ENCODE measurements at places on chromosomes 7 and 10.

GRCh38 chr7:22150221-22150620, 204.5 kb upstream of the CDCA7L start:
- no peak for DNase-seq

- DNase-seq, result no peak
Observed at GRCh38 chr10:65581426-65582026, 1344.3 kb upstream of the LRRTM3 start.

DNA sequence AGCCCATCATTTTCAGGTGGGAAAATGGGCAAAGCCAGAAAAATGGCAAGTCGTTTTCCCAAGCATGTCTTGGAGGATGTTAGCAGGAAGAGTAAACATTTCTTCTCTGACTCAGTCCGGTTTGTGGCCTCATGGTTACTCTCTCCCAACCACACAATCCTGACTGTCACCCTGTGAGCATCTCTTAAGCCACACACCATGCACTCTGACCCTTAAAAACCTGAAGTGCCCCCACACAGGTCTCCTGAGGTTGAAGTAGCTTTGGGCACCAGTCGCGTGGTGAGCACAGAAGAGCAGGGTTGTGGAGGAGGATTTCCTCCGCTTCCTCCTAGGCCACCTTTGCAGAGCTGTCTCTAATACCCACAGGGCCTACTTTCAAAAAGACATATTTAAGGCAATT, 387.3 kb upstream of the NPVF start:
- DNase-seq, result no peak

GRCh38 chr7:3767917-3768777, 467.1 kb downstream of the SDK1 start:
- DNase-seq, result no peak

GRCh38 chr10:12529976-12530375, 180.6 kb downstream of the CAMK1D start:
- no peak for DNase-seq

GRCh38 chr10:21728618-21729017, 194.6 kb downstream of the MLLT10 start:
- DNase-seq, result no peak

DNA sequence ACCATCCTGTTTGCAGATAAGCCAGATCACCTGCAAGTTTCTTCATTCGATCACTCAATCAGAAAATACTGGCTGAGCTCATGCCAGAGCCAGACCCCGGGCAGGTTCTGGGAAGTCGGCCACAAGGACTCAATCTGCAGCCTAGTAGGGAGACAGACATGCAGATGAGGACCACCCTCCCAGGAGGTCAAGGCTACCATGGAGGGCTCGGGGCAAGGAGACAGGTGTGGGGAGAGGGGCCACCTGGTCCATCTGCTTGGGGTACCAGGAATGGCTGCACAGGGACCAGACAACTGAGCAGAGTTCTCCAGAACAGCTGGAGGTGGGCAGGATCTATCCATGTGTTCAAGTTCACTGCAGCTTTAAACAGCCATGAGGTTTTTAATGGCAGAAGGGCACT, 16.8 kb upstream of the CPXM2 start:
- no peak for DNase-seq

GRCh38 chr7:33964417-33965182, 59.3 kb downstream of the BMPER start:
- no peak for DNase-seq

DNA sequence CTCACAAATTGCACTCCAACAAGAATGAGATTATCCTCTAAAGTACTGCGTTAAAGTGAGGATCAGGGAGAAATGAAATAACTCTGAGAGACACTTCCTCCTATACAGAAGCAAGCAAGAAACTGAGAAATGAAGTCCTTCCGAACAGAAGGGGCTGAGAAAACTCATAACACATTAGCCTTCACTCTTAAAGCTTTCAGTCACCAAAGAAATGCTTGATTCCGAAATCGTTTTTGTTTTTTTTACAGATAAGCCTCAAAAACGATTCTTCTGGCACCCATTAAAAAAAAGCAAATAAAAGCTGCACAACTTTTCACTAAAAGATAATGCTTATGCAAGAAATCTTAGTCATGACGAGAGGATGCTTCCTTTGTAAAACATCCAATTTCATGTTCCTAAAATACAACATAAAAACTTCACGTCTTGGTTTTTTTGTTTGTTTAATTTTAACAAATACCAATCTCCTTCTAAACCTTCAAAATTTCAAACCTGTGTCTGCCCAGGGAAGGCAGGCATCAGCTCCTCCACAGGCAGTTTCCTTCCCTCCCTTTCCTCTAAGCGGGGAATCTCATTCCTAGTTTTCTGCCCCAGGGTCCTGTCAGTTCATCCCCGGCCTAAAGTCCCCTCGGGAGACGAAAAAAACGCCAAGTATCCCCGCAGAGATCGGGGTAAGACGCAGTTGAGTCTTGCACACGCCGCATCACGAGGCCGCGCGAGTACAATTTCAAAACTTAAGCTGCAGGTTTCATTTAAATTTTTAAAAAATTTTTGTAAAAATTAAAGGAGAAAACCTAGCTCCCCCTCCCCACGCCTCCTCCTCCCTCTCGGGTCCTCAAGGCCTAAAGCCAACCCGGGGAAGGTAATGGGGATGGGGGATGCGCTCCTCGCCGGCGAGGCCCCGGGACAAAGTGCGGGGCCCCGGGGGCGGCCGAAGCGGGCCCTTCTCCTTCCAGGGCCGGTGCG, 1.1 kb downstream of the BAZ1B start:
- peak; percentile 40 for DNase-seq

GRCh38 chr7:66575398-66575797, 53.3 kb upstream of the KCTD7 start:
- no peak for DNase-seq

DNA sequence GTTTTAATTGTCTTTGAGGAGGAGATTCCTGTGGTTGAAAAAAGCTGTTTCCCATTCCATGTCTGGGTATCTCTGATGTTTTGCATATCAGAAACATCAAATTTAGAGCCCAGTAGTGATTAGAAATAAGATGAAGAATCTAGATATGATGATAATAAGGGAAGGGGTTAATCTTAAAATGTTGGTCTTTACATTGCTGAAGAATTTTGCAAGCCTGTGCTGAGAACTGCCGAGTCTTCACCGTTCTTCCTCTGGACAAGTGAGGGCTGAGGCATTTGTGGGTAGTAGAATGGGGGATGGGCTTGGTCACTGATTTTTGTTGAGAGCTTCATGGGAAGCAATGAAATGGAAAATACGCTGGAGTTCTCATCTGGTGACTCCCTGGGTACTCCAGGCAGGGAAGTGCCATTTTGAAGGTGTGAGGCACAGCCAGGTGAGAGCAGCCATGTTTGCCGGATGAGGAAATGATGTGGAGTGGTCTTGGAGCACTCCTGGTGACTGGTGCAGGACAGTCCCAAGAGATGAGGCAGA, 10.2 kb downstream of the TCF7L2 start:
- DNase-seq, result no peak

- no peak for DNase-seq
Observed at GRCh38 chr7:51035716-51036115, 253.0 kb upstream of the GRB10 start.

DNA sequence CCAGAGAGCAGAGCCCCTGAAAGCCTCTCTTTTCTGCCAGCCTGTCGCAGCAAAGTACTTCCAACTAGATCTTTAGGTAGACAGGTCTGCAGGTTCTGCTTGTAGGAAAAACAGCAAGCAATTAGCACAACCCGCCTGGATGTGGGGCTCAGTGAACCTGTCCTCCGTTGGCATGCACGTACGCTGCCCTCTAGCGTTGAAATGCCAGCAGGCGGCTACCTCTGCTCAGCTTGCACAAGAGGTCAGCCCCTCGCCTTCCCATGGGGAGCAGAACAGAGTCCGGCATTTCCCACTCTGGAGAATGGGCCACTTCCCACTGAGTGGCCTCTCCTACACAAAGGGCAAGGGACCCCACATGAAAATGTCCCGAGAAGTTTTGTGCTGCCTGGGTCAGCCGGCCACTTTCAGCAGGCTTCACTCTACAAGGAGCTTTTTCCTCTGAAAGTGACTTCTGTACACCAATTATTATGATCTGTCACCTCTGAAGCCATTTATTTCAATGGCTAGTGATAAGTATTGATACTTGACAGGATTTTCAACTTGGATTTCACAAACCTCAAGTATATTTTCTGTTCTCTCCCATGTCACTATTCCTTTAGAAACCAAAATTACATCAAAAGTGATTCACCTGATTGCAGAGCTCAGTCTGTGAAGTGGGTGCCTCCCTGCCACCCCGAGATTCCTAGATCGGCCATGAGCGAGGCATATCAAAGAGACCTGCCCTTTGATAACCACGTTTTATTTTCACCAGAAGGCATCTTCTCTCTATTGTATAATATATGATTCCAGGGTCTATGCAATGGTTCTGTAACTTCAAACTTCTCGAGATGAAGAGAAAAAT, 56.7 kb downstream of the JCAD start:
- peak; percentile 72 for DNase-seq

GRCh38 chr7:42167631-42168236, 69.3 kb downstream of the GLI3 start:
- DNase-seq, result no peak

DNA sequence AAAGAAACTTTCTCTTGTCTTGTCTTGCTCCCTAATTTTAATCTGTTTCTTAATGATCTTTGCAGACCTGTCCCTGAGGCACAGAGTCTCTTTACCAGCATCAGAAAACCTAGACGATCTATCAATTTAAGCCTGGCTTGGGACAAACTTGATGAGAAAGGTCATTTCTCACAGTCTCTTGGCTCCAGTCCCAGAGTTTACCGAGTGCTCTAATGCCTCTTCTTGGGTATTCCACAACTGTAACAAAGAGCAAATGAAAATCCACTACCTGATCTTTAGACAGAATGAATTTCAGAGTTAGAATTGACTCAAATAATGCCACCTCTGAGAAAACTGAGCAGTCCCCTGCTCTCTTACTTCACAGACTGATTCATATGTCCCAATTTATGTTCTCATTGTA, 106.4 kb upstream of the DNAJB12 start:
- DNase-seq, result no peak

Measured in stimulated activated naive CD8-positive, alpha-beta T cell treated with anti-CD3 and anti-CD28 coated beads, Interleukin-15, Interleukin-2, amounts not matched to agents 100 U/mL and 50 U/mL, for 24 hours (primary cell).